ENCODE measurements at places on chromosomes 12 and 14.

DNA sequence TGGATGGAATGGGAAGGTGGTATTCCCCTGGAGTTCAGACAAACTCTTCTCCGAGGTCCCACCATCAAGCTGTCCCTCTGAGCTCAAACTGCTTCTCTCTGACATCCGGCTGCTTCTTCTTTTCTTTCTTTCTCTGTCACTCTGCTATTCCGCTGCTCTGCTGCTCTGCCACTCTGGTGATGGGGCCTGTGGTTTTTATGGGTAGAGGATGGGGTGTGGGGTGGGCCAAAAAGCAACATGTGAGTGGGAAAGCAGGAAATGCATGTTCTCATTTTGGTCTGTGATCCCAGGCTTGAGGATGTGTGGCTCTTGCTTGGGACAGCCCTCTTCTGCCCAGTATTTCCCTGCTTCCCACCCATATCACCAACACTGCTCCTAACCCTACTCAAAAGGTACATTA is 30.6 kb downstream of the CLECL1 start:
- H3K36me3 ChIP-seq, result no peaks in the 10 kb centered on the region
- no peak overlapping the region for H3K4me3 ChIP-seq
- H3K27ac ChIP-seq, result no peak overlapping the region
- no peak for DNase-seq
- no peaks in the 10 kb centered on the region for H3K27me3 ChIP-seq
- H3K4me1 ChIP-seq, result no peaks in the 10 kb centered on the region

GRCh38 chr12:57213763-57214397 is 2.7 kb upstream of the NXPH4 start:
- no peak for DNase-seq
- no peak overlapping the region for H3K4me3 ChIP-seq
- no peaks in the 10 kb centered on the region for H3K27me3 ChIP-seq
- no peak overlapping the region for H3K27ac ChIP-seq
- H3K36me3 ChIP-seq, result no peaks in the 10 kb centered on the region
- no peaks in the 10 kb centered on the region for H3K4me1 ChIP-seq

GRCh38 chr12:100279607-100280244 is 12.7 kb downstream of the SCYL2 start:
- peaks cover 2% of the 10 kb centered on the region for H3K4me1 ChIP-seq
- H3K4me3 ChIP-seq, result no peak overlapping the region
- H3K36me3 ChIP-seq, result no peaks in the 10 kb centered on the region
- H3K27me3 ChIP-seq, result no peaks in the 10 kb centered on the region

DNA sequence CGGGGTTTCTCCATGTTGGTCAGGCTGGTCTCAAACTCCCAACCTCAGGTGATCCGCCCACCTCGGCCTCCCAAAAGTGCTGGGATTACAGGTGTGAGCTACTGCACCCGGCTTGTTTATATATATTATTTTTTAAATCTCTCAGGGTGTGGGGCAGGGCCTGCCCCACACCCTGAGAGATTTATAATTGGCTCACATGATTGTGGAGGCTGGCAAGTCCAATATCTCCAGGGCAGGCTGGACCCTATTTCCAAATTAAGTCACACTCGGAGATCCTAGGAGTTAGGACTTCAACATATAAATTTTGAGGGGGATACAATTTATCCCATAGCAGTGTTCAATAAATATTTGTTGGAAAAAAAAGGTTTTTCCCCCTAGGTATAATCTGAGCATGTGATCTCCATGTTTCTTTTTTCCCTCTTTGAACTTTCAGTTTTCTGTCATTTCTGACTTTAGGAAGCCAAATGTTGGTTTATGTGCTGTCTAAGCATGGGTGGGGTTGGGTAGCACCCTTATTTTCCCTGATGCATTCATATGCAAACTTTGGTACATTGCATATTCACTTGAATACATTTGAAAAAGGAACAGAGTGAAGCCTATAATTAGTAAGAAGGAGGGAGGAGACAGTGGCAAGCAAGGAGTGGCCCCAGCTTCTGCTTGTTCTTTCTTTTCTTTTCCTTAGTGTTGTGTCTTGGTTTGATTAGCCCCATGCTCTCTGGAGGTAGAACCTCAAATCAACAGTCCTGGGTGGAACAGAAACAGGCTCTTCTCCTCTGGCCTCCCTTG is 8.7 kb upstream of the A2ML1 start:
- H3K27ac ChIP-seq, result no peak overlapping the region
- no peaks in the 10 kb centered on the region for H3K36me3 ChIP-seq
- no peaks in the 10 kb centered on the region for H3K27me3 ChIP-seq
- DNase-seq, result no peak

GRCh38 chr12:42798811-42799438 is 209.4 kb upstream of the PRICKLE1 start:
- no peak for DNase-seq
- no peak overlapping the region for H3K4me3 ChIP-seq
- no peak overlapping the region for H3K27ac ChIP-seq

- H3K4me3 ChIP-seq, result no peak overlapping the region
- no peak overlapping the region for H3K27ac ChIP-seq
- peaks cover 13% of the 10 kb centered on the region for H3K36me3 ChIP-seq
- DNase-seq, result no peak
- H3K4me1 ChIP-seq, result no peaks in the 10 kb centered on the region
Measured at GRCh38 chr12:112179916-112180315, 54.6 kb downstream of the TRAFD1 start.

- no peaks in the 10 kb centered on the region for H3K27me3 ChIP-seq
- peaks cover 4% of the 10 kb centered on the region for H3K36me3 ChIP-seq
- no peaks in the 10 kb centered on the region for H3K4me1 ChIP-seq
- H3K27ac ChIP-seq, result no peak overlapping the region
- H3K4me3 ChIP-seq, result no peak overlapping the region
- no peak for DNase-seq
Measured at GRCh38 chr12:106345746-106346145, 11.8 kb upstream of the POLR3B start.

DNA sequence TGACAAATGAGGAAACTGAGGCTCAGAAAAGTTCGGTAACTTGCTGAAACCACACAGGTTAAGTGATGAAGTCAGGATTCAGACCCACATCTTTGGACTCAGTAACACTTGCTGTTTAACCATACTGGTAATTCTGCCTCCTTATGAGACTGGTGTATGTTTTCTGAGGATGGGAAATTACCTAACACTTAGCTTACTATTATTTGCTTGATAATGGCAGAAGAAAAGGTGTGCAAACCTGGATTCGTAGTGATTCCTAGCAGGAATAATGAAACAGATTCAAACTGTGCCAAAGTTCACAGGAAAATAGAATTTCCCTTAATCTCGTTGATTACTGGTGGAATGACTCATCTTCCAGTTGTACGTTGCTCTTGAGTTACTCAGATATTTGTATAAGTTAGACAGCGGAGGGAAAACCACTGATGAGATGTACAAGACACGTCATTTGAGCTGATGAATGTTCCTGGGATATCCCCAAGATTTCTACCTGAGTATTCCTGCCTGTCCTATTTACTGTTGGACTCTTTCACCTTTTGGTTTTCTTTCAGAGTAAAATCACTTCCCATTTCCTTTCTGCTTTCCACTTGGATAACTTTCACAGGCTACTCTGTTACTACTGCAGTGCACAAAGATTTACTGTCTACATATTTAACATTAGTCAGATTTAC is 37.5 kb downstream of the PRORP start:
- no peaks in the 10 kb centered on the region for H3K4me1 ChIP-seq
- H3K27me3 ChIP-seq, result no peaks in the 10 kb centered on the region
- H3K36me3 ChIP-seq, result no peaks in the 10 kb centered on the region
- no peak overlapping the region for H3K4me3 ChIP-seq
- H3K27ac ChIP-seq, result no peak overlapping the region

GRCh38 chr12:82366197-82366596 is 7.9 kb downstream of the METTL25 start:
- H3K4me3 ChIP-seq, result no peak overlapping the region
- no peak overlapping the region for H3K27ac ChIP-seq
- no peaks in the 10 kb centered on the region for H3K27me3 ChIP-seq
- DNase-seq, result no peak
- no peaks in the 10 kb centered on the region for H3K36me3 ChIP-seq
- no peaks in the 10 kb centered on the region for H3K4me1 ChIP-seq

DNA sequence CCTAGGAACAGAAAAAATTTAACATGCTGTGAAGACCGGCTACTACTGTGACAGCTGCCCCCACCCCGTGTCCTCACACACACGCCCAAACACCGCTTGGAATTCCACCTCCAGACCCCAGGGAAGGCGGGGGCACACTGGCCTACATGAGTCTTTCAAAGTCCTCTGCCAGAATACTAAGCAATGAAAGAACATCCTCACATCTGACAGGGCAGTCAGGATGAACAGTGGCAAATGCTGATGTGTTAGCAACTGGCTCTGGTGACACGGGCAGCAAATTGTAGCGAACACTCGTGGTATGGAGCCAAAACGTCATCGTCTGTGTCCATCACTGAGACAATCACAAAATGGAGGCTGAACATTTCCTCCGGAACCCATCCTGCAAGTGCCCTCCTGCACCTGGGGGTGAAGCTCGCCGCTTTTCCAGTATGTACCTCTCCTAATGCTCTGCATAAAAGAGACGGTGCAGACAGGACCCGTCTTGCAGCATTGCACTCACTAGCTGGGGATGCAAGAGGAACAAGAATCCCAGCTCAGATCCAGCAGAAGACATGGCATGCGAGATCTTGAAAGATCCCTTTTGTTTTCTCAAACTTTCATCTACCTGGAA is 94.8 kb downstream of the BCL11B start:
- no peaks in the 10 kb centered on the region for H3K36me3 ChIP-seq
- DNase-seq, result no peak
- no peaks in the 10 kb centered on the region for H3K27me3 ChIP-seq
- no peak overlapping the region for H3K4me3 ChIP-seq
- H3K27ac ChIP-seq, result no peak overlapping the region

- no peaks in the 10 kb centered on the region for H3K36me3 ChIP-seq
- no peak overlapping the region for H3K4me3 ChIP-seq
- no peaks in the 10 kb centered on the region for H3K4me1 ChIP-seq
- DNase-seq, result no peak
- no peak overlapping the region for H3K27ac ChIP-seq
- no peaks in the 10 kb centered on the region for H3K27me3 ChIP-seq
Measured at GRCh38 chr12:53948650-53949593, 5.8 kb upstream of the HOXC12 start.

GRCh38 chr12:64025174-64025958 is 180.9 kb downstream of the SRGAP1 start:
- H3K27ac ChIP-seq, result no peak overlapping the region
- no peaks in the 10 kb centered on the region for H3K27me3 ChIP-seq
- H3K4me1 ChIP-seq, result no peaks in the 10 kb centered on the region
- H3K36me3 ChIP-seq, result no peaks in the 10 kb centered on the region
- DNase-seq, result no peak
- H3K4me3 ChIP-seq, result no peak overlapping the region

DNA sequence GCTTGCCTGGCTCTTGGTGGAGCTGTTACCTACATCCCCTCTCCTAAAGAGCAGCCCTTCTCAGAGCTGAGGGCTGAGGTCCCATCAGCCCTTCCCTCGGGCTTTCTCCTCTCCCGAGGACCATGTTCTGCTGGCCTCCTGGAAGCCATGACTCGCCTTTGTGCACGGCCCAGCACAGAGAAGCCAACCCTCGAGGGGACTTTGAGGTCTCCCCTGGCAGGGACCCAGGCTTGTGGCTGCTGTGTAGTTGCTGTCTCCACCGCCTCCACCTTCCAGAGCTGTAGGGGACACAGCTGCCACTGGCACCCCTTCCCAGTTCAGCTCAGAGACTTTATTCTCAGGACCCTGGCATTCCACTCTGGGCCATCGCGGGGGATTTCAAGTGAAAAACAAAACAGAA is 22.9 kb upstream of the CCND2 start:
- no peaks in the 10 kb centered on the region for H3K4me1 ChIP-seq
- no peak for DNase-seq
- H3K27ac ChIP-seq, result no peak overlapping the region

- DNase-seq, result no peak
- no peaks in the 10 kb centered on the region for H3K36me3 ChIP-seq
- no peak overlapping the region for H3K4me3 ChIP-seq
- H3K4me1 ChIP-seq, result no peaks in the 10 kb centered on the region
- no peak overlapping the region for H3K27ac ChIP-seq
- no peaks in the 10 kb centered on the region for H3K27me3 ChIP-seq
Measured at GRCh38 chr12:76109879-76110278, 25.4 kb upstream of the NAP1L1 start.

- no peaks in the 10 kb centered on the region for H3K27me3 ChIP-seq
- no peak for DNase-seq
- H3K36me3 ChIP-seq, result no peaks in the 10 kb centered on the region
- peak overlapping the region; percentile 26 for H3K27ac ChIP-seq
- H3K4me3 ChIP-seq, result no peak overlapping the region
Measured at GRCh38 chr12:15837141-15837790, 44.9 kb upstream of the STRAP start.

DNA sequence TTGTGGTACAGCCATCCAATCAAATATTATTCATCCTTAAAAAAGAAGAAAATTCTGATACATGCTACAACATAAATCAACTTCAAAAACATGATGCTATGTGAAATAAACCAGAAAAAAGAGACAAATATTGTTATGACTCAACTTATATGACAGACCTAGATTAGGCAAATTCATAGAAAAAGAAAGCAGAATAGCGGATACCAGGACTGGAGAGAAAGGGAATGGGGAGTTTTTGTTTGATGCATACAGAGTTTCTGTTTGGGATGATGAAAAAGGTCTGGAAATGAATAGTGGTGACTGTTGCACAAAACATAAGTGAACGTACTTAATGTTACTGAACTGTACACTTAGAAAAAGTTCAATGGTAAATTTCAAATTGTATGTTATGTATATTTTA is 82.3 kb downstream of the SPPL3 start:
- no peaks in the 10 kb centered on the region for H3K36me3 ChIP-seq
- no peak overlapping the region for H3K27ac ChIP-seq
- H3K4me1 ChIP-seq, result no peaks in the 10 kb centered on the region

DNA sequence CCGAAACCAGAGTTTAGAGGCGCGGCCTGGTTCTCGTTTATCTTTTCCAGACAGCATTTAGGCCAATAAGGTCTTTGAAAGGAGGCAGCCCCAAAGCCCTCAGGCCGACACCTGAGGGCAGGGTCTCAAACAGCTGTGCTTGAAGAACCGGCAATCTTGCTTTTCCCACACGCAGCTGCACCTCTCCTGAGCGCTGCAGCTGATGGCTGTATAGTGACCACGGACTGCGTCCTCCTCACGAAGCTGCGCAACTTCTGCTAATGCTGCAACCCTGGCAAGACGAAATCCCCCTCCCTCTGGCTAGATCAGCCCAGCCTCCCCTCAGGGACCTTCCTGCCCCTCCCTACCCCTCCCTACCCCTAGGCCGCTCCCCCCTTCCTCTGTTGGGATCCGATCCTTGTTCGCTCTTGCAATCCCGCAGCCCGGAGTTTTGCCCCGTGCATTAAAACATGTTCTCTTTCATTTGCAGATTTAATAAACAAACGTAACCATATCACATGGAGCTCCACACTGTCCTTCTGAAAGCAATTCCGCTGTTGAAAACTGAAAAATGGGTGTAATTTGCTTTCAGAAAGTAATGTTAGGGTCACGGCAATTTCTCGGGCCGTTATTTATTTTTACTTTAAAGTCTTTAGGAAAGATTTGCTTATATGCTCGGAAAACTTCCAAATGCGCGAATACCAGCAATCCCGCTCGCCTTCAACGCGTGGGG is 4.8 kb upstream of the PAX9 start:
- no peaks in the 10 kb centered on the region for H3K36me3 ChIP-seq
- H3K4me1 ChIP-seq, result no peaks in the 10 kb centered on the region
- no peaks in the 10 kb centered on the region for H3K27me3 ChIP-seq
- no peak overlapping the region for H3K27ac ChIP-seq

All from aorta (tissue), 5 donors.